ENCODE measurements at places on chromosomes 2 and 18.

- DNase-seq, result no peak
Measured at GRCh38 chr18:73279498-73279897, 411.7 kb upstream of the NETO1 start.

DNA sequence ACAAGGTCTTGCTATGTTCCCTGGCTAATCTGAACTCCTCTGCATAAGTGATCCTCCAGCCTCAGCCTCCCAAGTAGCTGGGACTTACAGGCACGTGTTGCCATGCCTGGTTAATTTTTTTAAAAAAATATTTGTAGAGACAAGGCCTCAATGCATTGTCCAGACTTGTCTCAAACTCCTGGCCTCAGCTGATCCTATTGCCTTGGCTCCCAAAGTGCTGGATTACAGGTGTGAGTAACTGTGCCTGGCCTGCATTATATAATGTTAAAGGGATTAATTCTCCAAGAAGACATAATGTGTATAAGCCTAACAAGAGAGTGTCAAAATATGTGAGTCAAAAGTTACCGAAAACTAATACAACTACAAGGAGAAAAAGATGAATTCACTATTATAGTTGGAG, 32.2 kb downstream of the BUB1 start:
- DNase-seq, result no peak

DNA sequence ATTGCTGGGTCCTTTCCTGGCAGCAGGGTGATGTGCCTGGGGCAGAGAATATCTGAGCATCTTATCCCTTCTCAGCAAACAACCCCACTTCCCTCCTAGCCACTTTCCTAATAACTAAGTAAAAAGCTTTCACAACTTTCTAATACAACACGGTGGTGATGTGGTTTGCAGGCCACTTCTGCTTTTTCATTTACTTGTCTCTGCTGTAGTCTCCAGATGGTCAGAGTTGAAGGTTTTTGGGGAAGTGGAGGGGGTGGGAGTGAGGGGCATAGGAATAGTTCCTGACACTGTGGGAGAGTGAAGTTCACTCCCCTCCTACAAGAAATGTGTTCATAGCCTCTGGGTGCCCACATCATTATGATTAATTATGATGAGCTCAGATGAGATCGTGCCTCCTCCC, 11.6 kb downstream of the OXER1 start:
- no peak for DNase-seq

DNA sequence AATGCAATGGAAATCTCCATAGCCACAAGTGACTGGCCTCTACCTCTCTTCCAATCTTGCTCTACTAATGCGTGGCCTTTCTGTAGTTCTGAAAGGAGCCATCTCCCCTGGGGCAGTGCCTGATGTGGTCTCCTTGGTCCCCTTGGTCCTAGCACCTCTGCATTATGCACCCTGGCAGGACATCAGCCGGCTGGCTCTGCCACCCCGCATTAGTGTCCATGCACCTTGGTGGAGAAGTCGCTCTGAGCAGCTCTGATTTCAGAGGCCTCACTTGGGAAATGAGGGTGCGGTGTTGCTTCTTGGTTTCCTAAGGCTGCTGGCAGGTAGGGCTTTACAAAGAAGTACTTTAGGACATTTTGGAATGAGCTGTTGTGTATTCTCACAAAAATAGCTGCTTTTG, 317.9 kb downstream of the GBX2 start:
- no peak for DNase-seq

DNA sequence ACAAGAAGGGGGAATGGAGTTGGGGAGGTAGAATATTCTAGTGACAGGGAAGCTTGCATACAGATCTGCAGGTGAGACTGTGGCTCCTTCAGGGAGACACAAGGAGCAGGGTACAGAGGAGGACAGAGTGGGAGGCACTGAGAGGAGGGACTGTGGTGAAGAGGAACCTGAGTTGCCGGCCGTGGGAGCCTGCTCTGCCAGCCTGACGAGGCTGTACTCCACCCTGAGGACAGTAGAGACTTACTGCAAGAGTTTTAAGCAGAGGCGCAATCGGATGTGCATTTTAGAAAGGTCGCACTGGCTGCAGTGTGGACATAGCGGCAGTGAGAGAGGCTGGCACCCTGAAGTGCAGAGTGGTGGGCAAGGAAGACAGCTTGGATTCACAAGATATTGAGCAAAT, 185.8 kb downstream of the GFPT1 start:
- DNase-seq, result no peak
